Central memory CD8-positive, alpha-beta T cell (primary cell): ENCODE measurements at places on chromosomes 5 and 9.

DNA sequence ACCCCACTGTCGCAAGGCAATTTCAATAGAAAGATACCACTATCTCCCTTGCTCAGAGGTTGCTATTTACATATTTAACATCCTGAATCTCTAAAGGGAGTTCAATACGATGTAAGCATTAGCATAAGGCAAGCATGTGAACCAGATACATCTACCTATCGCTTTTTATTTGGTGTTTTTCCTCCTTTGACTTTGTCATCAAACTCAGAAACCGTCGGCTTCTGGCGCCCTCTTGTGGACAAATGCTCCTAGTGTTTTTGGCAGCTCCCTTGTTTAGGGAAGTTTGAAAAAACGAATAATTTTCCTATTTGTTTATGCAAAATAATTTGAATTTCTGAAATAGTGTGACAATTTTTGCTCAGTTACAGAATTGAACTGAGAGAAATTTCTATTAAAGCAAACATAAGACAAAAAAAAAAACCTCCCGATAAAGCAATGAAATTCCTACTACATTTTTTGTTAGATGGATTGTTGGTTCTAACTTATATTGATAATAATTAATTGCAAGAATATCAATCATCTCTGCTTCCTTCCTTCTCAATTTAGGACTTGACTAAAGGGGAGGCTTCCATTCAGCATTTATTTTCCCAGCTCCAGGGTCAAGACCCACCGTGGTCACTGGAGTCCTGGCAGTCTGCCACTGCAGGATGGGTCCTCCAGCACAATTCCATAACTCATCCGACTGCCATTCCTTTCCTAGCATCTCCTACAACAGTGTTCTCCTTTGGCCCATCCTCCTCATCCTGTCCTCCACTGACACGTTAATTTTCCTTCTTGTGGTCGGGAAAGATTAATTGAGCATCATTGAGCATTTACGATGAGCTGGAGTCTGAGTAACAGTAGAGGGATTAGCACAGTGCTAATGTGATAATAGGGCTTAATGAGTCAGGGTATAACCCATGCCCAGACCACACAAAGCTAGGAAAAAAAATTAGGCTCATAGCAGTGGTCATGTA is 131.8 kb upstream of the CHD1 start:
- no peak overlapping the region for H3K27ac ChIP-seq
- no peaks in the 10 kb centered on the region for H3K36me3 ChIP-seq
- no peak overlapping the region for H3K4me3 ChIP-seq
- peak; percentile 76 for DNase-seq
- H3K27me3 ChIP-seq = peaks cover 25% of the 10 kb centered on the region

- no peaks in the 10 kb centered on the region for H3K27me3 ChIP-seq
- peaks cover 2% of the 10 kb centered on the region for H3K36me3 ChIP-seq
- no peak for DNase-seq
These were observed 38.2 kb downstream of the CPEB4 start for GRCh38 chr5:173926359-173926758.

DNA sequence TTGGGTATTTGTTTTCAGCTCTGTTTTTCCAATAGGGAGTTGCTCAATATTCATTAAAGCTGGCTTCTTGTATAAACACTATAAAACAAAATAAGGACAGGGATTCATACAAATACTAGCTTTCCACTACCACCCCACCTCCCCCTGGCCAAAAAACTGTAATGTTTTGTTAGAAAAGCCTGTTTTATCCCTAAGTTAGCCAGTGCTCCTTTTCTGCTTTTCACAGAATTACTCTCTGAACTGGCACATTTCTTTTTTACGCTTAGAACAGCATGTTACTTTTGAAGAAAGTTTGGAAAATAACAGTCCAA is 147.4 kb upstream of the DMRT1 start:
- no peak overlapping the region for H3K4me3 ChIP-seq
- H3K27ac ChIP-seq = no peak overlapping the region
- no peak for DNase-seq
- H3K36me3 ChIP-seq = no peaks in the 10 kb centered on the region
- H3K27me3 ChIP-seq = peaks cover 26% of the 10 kb centered on the region

DNA sequence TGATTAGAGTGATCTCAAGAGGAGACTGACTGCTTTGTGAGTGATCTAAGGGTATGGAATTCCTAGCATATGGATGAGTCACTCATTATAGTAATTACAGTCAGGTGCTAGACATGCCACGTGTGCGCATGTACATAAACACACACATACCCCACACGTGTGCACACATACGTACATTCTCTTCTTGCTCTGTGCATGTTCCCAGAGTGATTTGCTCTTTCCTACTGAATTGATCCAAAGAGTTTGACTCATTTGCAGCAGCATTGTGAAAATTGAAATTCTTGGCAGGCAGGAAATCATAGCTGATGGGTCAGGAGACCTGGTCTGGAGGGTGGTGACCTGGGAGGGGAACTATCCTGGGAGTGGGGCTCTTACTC is 63.8 kb downstream of the ANGPTL2 start:
- peaks cover 14% of the 10 kb centered on the region for H3K4me1 ChIP-seq
- DNase-seq = no peak
- H3K36me3 ChIP-seq = no peaks in the 10 kb centered on the region
- H3K27ac ChIP-seq = no peak overlapping the region

GRCh38 chr5:145470396-145470979 is 364.7 kb downstream of the PRELID2 start:
- H3K27ac ChIP-seq = no peak overlapping the region
- no peaks in the 10 kb centered on the region for H3K27me3 ChIP-seq
- no peaks in the 10 kb centered on the region for H3K36me3 ChIP-seq
- DNase-seq = no peak
- no peak overlapping the region for H3K4me3 ChIP-seq

GRCh38 chr9:80932947-80933780 is 756.2 kb downstream of the TLE1 start:
- H3K27me3 ChIP-seq = no peaks in the 10 kb centered on the region
- DNase-seq = no peak
- H3K4me3 ChIP-seq = no peak overlapping the region
- H3K36me3 ChIP-seq = no peaks in the 10 kb centered on the region
- H3K4me1 ChIP-seq = no peaks in the 10 kb centered on the region
- no peak overlapping the region for H3K27ac ChIP-seq

- H3K36me3 ChIP-seq = no peaks in the 10 kb centered on the region
- no peaks in the 10 kb centered on the region for H3K4me1 ChIP-seq
- H3K27ac ChIP-seq = no peak overlapping the region
- no peaks in the 10 kb centered on the region for H3K27me3 ChIP-seq
These were observed 173.3 kb upstream of the HMHB1 start for GRCh38 chr5:143638654-143639053.

- H3K4me3 ChIP-seq = no peak overlapping the region
- H3K36me3 ChIP-seq = peaks cover 4% of the 10 kb centered on the region
- peaks cover 78% of the 10 kb centered on the region for H3K27me3 ChIP-seq
- no peak for DNase-seq
These were observed 32.0 kb upstream of the SPTLC1 start for GRCh38 chr9:92147030-92147851.

- no peak for DNase-seq
- H3K27me3 ChIP-seq = no peaks in the 10 kb centered on the region
- no peaks in the 10 kb centered on the region for H3K36me3 ChIP-seq
- H3K27ac ChIP-seq = no peak overlapping the region
- H3K4me3 ChIP-seq = no peak overlapping the region
These were observed 56.4 kb downstream of the SH3GL2 start for GRCh38 chr9:17635115-17635890.

GRCh38 chr5:65423623-65424022 is 58.1 kb downstream of the ADAMTS6 start:
- no peak overlapping the region for H3K27ac ChIP-seq
- no peaks in the 10 kb centered on the region for H3K4me1 ChIP-seq
- no peak overlapping the region for H3K4me3 ChIP-seq
- no peaks in the 10 kb centered on the region for H3K36me3 ChIP-seq
- DNase-seq = no peak

GRCh38 chr5:1860949-1861348 is 21.8 kb downstream of the IRX4 start:
- peaks cover 50% of the 10 kb centered on the region for H3K27me3 ChIP-seq
- H3K36me3 ChIP-seq = peaks cover 2% of the 10 kb centered on the region
- no peak overlapping the region for H3K27ac ChIP-seq
- no peak for DNase-seq

GRCh38 chr5:74510476-74511075 is 130.0 kb downstream of the ENC1 start:
- no peaks in the 10 kb centered on the region for H3K27me3 ChIP-seq
- H3K27ac ChIP-seq = no peak overlapping the region
- no peaks in the 10 kb centered on the region for H3K36me3 ChIP-seq
- no peak overlapping the region for H3K4me3 ChIP-seq

GRCh38 chr9:127369428-127369827 is 27.5 kb upstream of the SLC2A8 start:
- H3K27ac ChIP-seq = no peak overlapping the region
- H3K27me3 ChIP-seq = peaks cover 50% of the 10 kb centered on the region
- H3K4me3 ChIP-seq = no peak overlapping the region
- H3K36me3 ChIP-seq = no peaks in the 10 kb centered on the region
- H3K4me1 ChIP-seq = no peaks in the 10 kb centered on the region

DNA sequence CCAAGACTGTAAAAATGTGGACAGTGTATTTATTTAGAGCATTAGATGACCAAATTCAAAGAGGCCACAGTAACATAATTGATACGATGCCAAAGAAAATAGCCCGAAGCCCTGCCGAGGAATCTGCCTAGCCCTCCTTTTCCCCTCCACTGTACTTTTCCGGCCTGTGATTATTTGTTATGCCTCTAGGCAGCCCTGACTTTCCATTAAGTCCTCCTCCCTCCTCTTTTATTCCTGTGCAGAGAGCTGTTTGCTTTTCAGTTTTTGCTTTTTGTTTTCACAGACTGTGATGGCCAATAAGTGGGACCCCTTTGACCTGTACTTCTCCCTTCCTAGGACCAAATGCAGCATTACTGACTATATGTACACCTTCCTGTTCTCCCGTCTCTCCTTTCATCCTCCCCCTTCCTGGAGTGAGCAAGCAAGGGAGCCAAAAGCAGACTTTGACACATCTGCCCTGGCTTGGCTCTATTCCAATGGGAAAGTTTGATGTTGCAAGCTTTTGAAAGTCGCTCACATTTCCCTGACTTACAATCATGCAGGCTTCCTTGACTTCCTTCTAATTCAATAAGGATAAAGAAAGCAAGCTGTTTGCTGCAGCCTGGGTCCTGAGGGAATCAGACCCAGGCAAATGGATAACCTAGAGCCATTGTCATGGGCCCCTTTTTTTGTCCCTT is 76.1 kb downstream of the NREP start:
- H3K27me3 ChIP-seq = peaks cover 10% of the 10 kb centered on the region
- H3K36me3 ChIP-seq = no peaks in the 10 kb centered on the region
- no peak overlapping the region for H3K27ac ChIP-seq
- H3K4me1 ChIP-seq = no peaks in the 10 kb centered on the region
- DNase-seq = no peak

GRCh38 chr9:107983762-107984161 is 494.2 kb upstream of the KLF4 start:
- peaks cover 3% of the 10 kb centered on the region for H3K36me3 ChIP-seq
- no peak overlapping the region for H3K4me3 ChIP-seq
- no peak for DNase-seq

DNA sequence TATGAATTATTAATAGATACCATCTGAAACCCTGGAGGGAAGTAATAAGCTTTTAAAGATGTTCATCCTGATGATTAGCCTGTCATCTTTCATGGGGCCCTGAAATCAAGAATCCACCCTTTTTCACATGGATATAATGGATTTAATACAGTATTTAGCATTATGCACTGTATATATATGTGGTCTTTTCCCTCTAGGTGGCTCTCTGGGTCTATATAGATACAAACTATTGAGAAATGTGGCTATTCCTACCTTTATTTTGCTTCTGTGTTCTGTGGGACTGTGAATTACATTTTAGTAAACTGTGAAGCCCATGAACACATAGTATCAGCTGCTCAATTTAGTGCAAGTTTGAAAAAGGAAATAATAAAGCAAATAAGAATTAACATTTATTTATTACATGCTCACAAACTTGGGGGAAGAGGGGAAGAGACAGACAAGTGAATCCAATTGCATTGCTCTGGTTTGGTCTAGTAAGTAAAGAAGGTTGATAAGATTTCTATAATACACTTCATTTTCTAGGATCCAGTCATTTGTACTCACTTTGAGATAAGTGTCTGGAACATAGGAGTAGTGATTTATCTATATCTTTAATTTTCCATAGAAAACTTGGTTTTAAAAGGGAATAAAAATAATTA is 112.2 kb downstream of the SCAMP1 start:
- DNase-seq = no peak
- no peak overlapping the region for H3K27ac ChIP-seq
- no peaks in the 10 kb centered on the region for H3K27me3 ChIP-seq
- H3K4me1 ChIP-seq = peaks cover 5% of the 10 kb centered on the region
- peaks cover 6% of the 10 kb centered on the region for H3K36me3 ChIP-seq
- H3K4me3 ChIP-seq = no peak overlapping the region

GRCh38 chr5:148788636-148789035 is 37.8 kb upstream of the ADRB2 start:
- H3K36me3 ChIP-seq = no peaks in the 10 kb centered on the region
- H3K27ac ChIP-seq = no peak overlapping the region
- H3K4me3 ChIP-seq = no peak overlapping the region
- H3K27me3 ChIP-seq = no peaks in the 10 kb centered on the region
- no peak for DNase-seq
- no peaks in the 10 kb centered on the region for H3K4me1 ChIP-seq

DNA sequence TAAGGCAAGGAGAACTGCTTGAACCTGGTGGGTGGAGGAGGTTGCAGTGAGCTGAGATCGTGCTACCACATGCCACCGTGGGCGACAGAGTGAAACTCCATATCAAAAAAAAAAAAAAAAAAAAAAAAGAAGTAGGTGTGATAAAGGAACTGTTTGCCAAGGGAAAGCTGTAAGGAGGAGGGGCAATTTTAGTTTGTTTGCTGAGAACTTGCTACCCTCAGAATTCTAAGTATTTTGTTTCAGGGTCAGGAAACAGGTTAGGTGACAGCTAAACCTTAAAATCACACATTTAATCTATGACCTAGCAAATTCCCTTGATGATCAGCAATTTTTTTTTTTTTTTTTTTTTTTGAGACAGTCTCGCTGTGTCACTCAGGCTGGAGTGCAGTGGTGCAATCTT is 7.2 kb upstream of the ARRDC3 start:
- no peak for DNase-seq
- peak overlapping the region; percentile 42 for H3K4me3 ChIP-seq
- peak overlapping the region; percentile 89 for H3K27ac ChIP-seq
- peaks cover 5% of the 10 kb centered on the region for H3K36me3 ChIP-seq

DNA sequence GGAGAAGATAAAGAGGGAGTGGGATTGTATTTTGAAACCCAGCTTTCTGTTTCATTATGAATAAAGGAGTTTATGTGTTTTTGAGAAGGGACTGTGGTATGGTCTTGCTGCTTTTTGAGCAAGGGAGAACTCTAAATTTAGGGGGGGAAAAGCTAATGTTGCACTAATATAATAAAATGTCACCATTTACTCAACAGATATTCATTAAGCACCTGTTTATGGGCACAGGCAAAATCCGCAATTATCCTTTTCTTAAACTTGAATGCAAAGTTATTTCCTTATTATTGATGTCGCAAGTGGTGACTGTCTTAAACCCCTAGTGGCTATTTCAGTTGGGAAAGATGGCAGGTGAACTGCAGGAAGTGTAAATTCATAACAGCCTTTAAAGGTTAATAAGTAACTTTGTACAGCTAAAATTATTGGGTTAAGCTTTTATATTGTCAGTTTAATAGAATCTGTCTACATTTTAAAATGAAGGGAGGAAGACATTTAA is 1.5 kb downstream of the CDC42SE2 start:
- peak overlapping the region; percentile 95 for H3K27ac ChIP-seq
- peak overlapping the region; percentile 83 for H3K4me3 ChIP-seq
- peaks cover 30% of the 10 kb centered on the region for H3K4me1 ChIP-seq
